ENCODE measurements at places on chromosomes 7 and 10.
A peak's percentile ranks its signal among the peaks of the same experiment; 100 is the strongest.

DNA sequence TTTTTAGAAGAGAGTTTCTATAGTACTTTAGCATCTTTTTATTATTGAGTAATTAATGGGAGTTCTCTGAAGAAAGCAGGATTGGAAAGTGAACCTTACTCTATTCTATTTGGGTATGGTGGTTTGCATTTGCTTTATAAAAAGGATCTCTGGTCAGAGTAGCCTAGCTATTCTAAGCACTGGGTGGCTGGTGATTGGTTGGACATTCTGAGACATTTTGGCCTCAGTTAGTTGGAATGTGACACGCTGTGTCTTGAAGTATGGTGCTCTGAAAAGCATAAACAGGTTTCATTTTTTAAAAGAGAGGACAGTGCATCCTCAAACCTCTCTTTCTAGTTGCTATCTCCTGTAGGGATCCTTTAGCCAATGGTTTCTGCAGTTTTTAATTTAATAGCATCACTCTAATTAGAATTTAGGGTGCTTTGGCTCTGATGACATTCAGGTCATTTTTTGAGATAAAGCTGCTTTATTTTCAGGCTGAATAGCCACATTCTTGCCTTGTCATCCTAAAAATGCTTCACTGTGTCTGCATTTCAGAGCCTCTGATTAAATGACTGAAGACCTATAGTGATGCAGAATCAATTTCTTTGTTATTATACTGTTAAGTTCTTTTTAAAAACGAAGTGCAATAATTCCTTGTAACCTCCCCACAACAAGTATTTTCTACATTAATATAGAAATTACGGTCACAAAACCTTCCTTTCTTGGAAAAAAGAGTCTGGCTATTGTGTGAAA lies 20.6 kb downstream of the TMEM178B start:
- no peak for DNase-seq

DNA sequence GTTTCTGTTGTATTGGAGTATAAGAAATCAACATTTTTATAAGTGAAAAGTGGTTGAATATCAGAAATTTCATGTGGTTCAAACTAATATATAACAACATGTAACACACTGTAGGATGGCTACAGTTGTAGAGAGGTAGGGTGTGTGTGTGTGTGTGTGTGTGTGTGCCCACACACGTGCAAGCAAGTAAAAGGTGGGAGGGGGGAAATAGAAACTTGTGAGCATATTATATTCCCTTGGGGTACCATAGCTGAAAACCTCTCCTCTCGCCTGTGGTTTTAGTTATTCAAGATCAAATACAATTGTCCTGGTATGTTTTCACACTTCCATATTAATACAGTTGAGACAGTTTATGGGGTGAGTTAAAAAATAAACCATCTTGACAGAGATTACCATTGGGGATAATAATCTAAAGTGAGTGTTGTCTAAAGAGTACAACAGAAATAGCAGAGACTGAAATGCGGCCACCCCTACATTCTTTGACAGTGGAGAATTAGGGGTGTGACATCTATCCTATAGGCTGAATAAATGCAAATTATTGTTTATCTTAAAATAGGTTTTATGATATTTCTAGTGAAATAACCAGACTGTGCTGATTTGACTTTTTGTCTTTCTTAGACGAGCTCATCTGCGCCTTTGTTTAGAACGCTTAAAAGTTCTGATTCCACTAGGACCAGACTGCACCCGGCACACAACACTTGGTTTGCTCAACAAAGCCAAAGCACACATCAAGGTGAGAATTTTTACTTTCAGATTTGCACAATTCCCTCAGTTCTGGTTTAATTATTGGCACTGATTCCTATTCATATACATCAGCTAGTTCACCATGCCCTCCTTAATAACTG lies 25.9 kb downstream of the SMNDC1 start:
- DNase-seq, result no peak

GRCh38 chr7:81370822-81371221 lies 399.0 kb downstream of the HGF start:
- no peak for DNase-seq

- no peak for DNase-seq
Measured at GRCh38 chr7:157596471-157596870, 259.7 kb downstream of the DNAJB6 start.

GRCh38 chr10:47049906-47050305 lies 138.7 kb downstream of the PTPN20 start:
- no peak for DNase-seq

GRCh38 chr10:125149036-125149679 lies 11.2 kb downstream of the CTBP2 start:
- DNase-seq, result no peak

GRCh38 chr7:69377191-69377590 lies 221.1 kb upstream of the AUTS2 start:
- DNase-seq, result no peak

- DNase-seq, result no peak
Measured at GRCh38 chr10:52780391-52781155, 8.0 kb upstream of the MBL2 start.

GRCh38 chr7:111672901-111673300 lies 110.6 kb upstream of the IMMP2L start:
- no peak for DNase-seq

GRCh38 chr7:96531331-96531730 lies 178.3 kb downstream of the SEM1 start:
- DNase-seq, result no peak

DNA sequence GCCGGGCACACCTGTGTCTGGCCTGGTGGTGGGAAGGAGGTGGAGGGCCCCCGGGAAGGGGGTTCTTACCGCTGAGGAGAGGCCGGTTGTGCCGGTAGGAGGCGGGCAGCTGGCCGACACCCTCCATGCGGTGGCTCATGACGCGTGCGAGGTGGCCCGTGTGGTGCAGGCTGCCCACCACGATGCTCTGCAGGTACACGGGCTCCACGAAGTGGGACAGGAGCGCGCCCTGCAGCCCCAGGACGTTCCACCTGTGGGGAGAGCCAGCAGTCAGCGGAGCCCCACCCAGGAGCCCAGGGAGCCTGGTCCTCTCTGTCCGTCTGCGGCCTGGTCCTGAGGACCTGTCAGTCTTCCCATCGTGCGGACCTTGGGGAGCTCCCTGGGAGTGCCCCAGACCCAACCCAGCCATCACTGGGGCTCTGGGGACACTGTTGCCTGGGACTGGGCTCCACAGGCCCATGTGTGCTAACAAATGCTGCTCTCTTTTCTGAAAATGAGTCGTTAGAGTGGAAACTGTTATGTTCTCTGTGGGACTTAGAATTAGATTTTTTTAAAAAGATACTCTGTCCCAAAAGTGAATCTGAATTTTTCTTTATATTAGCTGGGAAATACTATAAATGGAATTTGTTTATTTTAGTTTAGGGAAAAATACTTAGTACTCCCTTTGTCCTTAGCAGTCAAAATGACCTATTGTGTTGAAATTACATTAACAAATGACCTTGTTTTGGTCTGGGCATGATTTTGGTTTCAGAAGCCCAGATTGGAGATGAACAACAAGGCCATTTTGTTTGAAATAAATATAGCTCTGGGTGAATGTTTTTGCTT lies 143.9 kb downstream of the WDR37 start:
- no peak for DNase-seq

- DNase-seq, result no peak
Measured at GRCh38 chr7:155469-155900, 36.9 kb upstream of the FAM20C start.

DNA sequence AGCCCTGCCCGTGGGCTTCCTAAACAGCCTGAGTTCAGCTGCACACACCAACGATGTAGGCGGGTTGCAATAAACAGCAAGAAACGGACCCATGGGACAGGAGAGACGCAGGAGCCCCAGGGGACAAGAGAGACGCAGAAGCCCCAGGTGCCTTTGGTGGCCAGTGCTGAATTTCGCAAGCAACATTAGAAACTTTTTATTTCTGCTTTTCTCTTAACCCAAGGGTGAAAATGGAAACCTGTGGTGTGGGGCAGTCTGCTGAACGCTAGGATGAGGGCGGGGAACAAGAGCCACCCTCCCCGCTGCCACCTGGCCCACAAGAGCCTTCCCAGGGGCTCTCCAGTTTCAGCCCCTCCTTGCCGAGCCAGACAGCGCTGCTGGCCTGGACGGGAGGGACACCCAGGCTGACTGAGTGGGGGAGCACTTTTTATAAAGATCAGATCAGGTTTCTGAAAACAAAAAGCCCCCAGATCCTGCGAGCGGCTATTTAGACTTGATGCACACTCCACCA lies 20.0 kb upstream of the GPR146 start:
- DNase-seq, result no peak

DNA sequence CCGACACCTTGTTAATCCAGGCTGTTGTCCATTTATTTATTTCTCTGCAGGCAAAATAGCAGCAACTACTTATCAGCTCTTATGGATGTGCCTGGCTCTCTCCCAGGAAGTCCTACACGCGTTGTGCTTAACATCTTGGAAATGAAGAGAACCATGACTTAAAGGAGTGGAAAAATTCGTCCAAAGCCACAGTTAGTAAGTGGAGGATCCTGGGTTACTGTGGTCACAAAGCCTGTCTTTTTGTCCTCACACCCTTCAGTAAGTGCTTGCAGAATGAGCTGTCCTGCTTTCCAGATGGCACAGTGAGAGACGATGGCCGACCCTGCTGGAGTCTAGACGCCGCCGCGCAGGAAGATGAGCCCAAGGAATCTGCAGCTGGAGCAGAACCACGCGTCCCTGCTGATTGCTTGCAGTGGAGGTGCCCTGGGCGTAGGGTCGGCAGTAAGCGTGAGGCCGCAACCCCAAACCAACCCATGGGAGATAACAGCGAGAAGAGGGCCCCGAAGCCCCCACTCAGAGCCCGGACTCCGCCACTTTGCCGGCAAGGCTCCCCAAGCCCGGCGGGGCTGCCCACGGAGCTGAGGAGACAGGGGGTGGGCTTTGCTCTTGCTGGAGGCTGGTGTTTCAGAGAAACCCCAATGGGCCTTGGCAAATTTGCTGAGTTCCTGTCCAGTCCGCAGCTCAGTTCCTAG lies 178.6 kb downstream of the CXCL12 start:
- DNase-seq, result no peak

GRCh38 chr7:6705959-6706665 lies 635 bp downstream of the ZNF12 start:
- DNase-seq, result no peak

GRCh38 chr7:826230-826917 lies 5.9 kb upstream of the SUN1 start:
- DNase-seq, result no peak

GRCh38 chr10:3133948-3134347 lies 38.6 kb downstream of the PITRM1 start:
- DNase-seq, result no peak

GRCh38 chr10:95496246-95496911 lies 64.8 kb downstream of the SORBS1 start:
- no peak for DNase-seq

- peak; percentile 4 for DNase-seq
Measured at GRCh38 chr10:14382022-14382421, 51.3 kb upstream of the FRMD4A start.

DNA sequence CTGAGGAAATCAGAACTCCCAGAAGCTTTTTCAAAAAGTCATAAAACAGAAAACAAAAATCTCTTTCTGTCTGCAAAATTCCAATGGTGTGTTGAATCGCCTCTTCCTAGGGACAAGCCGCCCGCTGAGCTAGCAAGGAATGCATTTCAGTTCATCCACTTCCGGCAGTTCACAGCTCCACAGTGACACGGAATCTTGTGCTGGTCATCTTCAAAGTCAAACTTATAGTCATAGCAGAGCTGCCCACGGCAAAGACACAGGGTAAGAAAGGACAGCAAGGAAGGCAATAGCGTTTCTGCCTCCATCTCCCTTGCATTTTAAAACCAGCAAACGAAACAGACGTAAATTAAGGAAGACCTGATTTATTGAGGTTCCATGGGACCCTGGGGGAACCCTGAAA lies 111.2 kb downstream of the GALNT11 start:
- no peak for DNase-seq

GRCh38 chr10:20118119-20118518 lies 301.9 kb downstream of the PLXDC2 start:
- DNase-seq, result no peak

GRCh38 chr10:104893701-104894100 lies 252.6 kb downstream of the SORCS3 start:
- no peak for DNase-seq

DNA sequence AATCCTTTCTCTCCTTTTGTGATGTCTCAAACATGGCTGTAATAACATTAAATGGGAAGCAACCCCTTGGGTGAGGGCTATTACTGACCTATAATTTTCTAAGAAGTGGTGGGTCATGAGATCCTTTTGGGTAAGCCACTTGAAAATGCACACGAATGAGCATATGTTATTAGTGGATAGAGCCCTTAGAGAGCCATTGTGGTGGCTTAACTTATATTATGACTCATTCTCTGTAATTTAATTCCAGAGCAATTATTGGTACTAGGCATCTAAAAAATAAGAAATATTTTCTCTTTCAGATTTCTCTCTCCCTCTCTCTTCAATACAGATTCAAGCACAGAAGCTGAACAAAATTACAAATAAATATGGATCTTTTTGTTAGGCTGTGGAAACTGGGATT lies 1177.4 kb upstream of the PHF14 start:
- no peak for DNase-seq

GRCh38 chr10:54909165-54909564 lies 108.1 kb upstream of the PCDH15 start:
- DNase-seq, result no peak

- DNase-seq, result no peak
Measured at GRCh38 chr7:40551685-40552576, 417.1 kb downstream of the SUGCT start.

DNA sequence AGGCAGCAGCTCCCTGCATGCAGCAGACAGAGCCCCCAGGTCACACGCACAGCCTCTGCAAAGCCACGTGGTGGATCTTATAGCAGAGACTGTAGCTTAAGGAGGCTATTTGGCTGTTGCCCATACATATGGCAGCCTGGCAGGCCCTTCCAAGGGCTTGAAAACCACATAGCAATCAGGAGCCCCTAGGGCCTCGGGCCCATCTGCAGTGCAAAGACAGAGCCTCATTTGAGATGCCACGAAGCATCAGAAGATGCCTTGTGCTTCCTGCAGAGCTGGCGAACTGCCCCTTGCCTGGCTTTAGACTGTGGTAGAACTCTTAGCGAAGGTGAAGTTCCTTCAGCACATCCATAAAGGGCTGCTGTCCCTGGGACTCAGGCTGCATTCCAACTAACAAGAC lies 309.9 kb downstream of the GRID1 start:
- DNase-seq, result no peak

DNA sequence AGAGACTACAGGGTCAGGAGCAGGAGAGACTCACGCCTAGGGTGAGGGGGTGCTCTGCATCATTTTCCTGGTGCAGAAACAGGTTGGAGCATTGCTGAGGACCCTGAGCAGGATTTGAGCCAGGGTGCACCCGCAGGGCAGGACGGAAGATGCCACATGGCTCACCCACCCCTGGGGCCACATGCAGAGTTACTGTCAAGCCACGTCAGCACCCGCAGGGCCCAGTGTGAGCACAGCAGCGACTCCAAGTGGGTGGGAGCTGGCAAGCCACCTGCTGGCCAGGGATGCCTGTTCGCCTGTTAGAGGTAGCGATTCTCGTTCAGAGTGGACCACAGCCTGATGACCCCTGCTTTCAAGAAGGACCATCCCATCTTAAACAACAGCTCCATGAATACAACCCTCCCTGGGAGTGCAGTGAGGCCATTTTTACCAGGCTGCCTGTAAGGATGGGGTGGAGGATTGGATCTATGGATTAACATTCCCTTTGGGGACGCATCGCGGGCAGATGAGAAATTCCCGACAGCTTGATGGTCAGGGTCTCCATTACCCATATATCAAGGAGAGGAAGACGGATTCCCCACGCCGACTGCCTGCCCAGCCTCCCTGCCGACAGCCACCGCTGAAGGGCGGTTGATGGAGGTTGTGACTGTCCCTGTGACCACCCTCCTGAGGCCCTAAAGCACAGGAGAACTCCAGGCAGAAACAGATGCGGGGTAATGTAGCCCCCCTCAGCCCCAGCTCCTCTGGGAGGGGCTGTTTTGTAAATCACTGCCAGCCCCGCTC lies 101.1 kb upstream of the RET start:
- no peak for DNase-seq

- no peak for DNase-seq
Measured at GRCh38 chr7:125149151-125149550, 219.5 kb upstream of the POT1 start.

All from T-helper 2 cell (primary cell).